G401 (cell line): ENCODE measurements at places on chromosomes 4 and X. TPM values are rescaled to one million over a fixed set of nuclear protein-coding genes. Genes with fewer than 3 reads are reported as not detected.

The NEUROG2 gene
- total RNA-seq: not detected in 2 replicates

The NAP1L3 gene
- total RNA-seq: not detected in 2 replicates

The RPS6KA6 gene
- total RNA-seq: 1.4 and 2.5 TPM in 2 replicates

The MAGEA2B gene
- total RNA-seq: not detected in 2 replicates

The MGAT4D gene
- total RNA-seq: not detected in 2 replicates

The CXCL3 gene
- total RNA-seq: not detected in 2 replicates

The TSPAN7 gene
- total RNA-seq: not detected in 2 replicates

The AFF2 gene
- total RNA-seq: 0.58 TPM in 1 of 2 replicates, not detected in the other

The RHOH gene
- 36.6 and 48.6 TPM in 2 replicates for total RNA-seq

- no peak for DNase-seq
These were observed 25.8 kb upstream of the PSAPL1 start for GRCh38 chr4:7460566-7460965.

DNA sequence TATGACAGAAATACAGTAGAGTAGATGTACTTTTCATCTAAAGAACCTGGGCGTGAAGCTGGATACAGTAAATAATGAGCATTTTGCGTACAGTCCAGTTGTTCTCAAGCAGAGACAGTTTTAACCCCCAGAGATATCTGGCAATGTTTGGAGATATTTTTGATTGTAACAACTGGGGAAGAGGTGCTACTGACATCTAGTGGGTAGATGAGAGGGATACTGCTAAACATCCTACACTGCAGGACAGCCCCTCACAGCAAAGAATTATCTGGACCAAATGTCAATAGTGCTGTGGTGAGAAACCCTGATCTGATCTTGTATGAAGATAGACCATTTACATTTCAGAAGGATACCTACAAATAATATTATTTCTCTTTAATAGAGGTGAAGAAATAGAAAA, 200.2 kb upstream of the FAM47A start:
- DNase-seq: no peak

- no peak for DNase-seq
These were observed 638.6 kb downstream of the RPA4 start for GRCh38 chrX:97522307-97522706.

DNA sequence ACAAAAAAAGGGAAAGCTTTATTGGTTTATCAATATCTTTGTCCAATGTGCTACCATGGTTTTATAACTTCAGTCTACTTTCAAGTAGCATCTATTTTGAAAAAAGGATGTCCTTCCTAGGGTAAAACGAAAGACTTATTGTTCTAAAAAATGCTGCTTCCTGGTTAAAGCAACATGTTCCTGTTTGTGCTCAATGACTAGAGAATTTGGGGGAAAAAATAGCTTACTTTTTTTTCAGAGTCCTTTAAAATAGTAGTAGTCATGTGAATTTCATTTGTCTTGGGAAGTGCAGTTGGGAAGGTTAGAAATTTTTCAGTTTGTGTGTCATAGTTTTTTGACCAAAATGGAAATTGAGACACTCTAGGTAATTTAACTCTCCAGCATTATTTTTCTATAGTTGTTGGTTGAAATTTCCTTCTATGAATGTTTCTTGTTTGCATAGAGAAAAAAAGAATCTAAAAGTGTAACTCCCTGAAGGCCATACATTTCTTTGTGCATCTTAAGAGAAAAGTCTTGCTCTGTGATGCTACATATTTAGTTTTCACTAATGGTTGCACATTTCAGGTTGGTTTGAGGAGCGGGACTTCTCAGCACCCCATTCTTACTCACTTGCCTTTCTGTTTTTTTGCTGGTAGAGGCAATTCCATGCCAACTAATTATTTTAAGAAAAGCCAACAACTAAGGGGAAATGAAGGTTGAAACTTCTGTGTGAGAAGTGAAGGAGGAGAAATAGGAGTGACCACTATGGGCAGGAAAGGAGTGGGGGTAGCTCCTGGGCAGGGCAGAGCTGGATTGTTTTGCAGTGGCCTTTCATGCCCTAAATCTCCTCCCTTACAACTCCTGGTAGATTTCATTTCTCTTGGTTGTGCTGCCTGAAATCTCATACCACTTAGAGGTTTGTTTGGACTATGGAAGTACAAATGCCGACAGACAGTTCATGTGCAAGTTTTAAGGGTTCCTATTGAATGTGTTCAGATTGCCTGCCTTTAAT, 76.4 kb downstream of the RAPGEF2 start:
- DNase-seq: no peak

DNA sequence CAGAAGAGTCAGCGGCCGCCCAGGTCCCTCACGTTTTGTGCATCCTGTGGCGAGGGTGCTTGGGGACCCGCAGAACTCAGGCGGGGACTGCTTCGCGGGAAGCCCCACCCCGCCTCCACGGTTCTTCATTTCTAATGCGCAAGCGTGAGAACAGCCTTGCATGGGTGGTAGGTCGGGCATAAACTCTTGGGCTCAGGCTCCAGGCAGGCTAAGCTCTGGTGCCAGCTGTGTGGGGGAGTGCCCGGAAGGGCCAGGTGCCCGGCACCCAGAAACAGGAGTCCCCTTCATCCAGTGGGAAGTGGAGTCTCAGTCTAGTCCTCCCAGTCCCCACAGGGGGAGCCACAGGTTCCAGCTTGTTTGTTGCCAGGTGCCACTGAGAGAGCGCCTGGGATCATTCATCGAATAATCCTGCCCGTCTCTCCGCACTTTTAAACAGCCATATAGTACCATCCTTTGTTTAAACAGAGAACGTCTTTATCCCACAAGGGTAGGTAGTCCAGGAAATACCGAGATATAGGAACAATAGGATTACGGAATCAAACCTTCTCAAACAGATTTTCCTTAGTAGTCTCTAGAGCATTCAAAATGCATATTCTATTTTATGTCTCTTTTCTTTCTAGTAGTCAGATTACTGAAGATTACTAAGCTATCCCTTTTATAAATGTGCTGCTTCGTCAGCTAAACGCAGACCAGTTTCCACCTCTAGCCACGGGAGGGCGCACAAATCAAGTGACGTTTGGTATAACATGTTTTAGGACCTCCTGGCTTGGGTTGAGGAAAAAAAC, 12.7 kb upstream of the RBBP7 start:
- peak; percentile 64 for DNase-seq

GRCh38 chr4:30714408-30715031, 5.6 kb upstream of the PCDH7 start:
- DNase-seq: peak; percentile 13

- no peak for DNase-seq
These were observed 1.1 kb downstream of the LGI2 start for GRCh38 chr4:25029479-25030276.

- DNase-seq: peak; percentile 86
These were observed 39.5 kb downstream of the USP38 start for GRCh38 chr4:143224255-143224654.
